HTR-8/SVneo (cell line): ENCODE measurements at places on chromosomes 2 and 18.

- DNase-seq = no peak
These were observed 42.5 kb downstream of the TEX44 start for GRCh38 chr2:231634951-231635875.

DNA sequence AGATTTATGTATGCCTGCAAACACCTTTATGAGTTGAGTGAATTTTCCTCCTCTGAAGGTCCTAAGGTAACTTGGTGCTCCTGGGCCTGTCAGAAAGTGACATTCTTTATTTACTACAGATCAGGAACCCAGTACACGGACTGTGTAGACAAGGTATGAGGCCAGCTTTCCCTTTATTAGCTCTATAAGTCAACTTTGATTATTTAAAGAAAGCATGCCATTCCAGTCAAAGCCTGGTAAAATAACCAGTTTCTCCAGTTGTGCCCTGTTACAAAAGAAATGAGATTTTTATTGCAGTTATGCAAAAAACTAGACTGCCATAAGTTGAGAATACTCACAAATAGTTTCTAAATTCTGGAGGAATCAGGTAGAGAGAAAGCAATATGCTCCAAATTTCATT is 266.1 kb upstream of the SP5 start:
- DNase-seq = no peak

DNA sequence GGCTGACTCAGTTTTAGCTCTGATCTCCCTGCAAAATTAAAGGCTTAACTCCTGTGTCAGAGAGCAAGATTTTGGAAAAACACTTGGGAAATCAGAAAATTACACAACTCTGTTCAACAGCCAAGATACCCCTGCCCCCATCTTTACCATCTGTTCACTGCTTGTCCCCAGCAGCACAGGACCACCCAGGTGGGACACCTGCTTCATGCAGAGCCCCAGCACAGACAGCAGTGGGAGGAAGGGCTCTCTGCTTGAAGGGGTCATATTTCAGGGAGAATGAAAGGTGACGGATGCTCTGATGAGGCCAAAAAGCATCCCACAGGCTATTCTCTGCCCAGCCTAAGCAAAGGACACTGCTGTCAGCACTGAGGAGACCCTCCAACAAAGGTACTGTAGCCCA is 584.6 kb upstream of the KLHL29 start:
- no peak for DNase-seq

DNA sequence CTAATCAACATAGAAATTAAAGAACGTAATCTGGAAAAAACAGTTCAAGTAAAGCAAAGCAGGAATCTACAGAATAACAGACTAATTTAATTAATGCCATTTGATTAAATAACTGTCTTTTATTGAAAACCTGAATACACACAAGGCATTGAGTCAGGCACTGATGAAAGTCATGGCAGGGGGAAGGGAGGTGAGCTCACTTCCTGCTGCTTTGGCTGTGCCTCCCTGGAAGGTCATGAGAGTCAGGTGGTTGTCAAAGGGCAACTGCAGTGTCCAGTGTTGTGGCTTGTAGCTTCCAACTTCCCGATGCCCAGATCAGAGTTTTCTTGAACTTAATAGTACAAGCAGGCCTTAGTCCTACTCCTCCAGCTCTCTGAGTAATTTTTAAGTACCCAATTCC is 180.9 kb downstream of the PID1 start:
- no peak for DNase-seq

DNA sequence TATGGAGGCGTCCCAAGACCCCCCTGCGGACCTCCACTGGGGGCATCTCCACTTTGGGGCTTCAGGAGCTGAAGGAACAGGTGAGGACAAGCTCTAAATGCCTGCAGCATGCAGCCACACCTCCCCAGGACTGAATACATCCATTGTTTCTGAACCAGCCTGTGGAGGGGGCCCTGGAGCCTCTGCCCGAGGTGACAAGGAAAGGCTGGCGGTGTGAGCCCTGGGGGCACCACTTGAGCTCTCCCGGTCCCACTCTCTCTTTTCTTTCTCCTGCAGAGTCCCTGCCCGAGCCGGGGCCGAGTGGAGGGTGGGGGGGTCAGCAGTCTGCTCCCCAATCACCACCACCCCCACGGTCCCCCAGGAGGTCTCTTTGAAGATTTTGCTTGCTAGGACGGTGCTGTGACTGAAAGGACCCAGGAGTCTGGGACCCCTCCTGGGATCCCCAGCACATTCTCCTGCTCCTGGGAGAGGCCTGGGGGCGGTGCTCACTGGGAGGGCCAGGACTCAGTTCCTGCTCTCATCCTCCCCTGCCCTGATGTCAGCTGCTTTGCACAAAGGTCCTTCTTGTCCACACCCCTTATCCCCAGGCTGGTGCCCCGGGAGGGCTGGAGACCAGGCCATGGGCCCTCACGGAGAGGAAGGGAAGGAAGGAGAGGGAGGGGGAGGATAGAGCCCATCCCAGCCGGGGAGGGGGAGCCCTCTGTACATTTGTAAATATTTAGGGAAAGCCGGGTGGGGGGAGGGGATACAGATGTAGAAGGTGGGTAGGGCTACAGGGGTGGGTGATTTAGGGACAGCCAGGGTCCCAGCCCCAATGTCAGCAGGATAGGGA is 5.7 kb downstream of the CHPF start:
- DNase-seq = no peak

- DNase-seq = no peak
These were observed 52.0 kb downstream of the EIPR1 start for GRCh38 chr2:3325458-3326181.

DNA sequence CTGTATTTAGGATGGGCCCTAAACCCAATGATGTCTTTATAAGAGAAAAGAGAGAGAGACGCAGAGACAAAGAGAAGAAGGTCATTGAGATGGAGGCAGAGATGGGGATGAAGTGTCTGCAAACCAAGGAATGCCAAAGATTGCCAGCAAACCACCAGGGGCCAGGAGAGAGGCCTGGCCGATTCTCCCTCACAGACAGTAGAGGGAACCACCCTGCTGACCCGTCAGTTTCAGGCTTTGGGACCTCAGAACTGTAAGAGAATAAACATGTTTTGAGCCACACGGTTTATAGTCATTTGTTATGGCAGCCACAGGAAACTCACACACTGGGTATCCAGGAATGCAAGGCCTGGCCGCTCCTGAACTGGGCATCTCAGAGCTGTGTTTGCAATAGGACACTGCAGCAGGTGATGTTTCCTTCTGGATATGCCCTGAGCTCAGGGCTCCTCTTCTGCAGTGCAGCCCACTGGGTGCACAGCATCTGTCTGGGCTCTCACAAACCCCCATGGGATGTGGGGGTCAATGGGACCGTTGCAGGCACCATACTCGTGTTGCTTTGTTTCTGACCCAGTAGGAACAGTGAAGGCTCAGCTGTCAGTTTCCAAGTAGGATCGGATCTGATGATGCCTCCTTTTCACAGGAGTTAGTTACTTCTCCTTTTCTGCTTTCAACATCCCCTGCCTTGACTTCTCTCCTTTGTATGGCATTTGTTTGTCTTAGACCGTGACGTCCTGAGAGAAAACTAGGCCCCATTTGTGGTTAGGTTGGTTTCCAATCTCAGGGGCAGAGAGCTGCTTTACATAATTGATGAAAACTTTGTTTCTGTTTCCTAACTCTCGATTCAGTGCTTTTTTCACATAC is 20.8 kb downstream of the PTPN18 start:
- DNase-seq = no peak

GRCh38 chr18:72208920-72209676 is 335.0 kb downstream of the CBLN2 start:
- no peak for DNase-seq

- DNase-seq = no peak
These were observed 3.5 kb downstream of the EHD3 start for GRCh38 chr2:31237348-31238017.

GRCh38 chr2:60808330-60808801 is 52.3 kb downstream of the PAPOLG start:
- DNase-seq = no peak

DNA sequence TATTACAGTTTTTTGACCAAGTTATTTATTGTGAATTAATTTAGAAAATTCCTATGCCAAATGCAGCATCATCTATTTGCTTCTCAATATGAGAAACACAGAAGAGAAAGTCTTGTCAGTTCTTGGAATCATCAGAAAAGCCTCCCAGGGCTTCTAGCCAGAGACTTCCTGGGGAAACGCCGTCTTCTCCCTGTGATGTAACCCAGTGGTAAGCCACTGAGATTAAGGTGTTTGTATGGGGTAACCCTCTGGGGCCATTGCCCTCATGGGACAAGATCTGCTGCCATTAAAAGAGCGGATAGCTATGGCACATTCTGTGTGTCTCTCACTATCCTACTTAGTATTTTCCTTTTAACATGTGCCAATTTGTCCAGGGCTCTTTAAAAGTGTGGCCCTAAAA is 28.0 kb downstream of the ANKRD29 start:
- DNase-seq = no peak

GRCh38 chr2:156437931-156438410 is 1.8 kb downstream of the GPD2 start:
- DNase-seq = no peak

DNA sequence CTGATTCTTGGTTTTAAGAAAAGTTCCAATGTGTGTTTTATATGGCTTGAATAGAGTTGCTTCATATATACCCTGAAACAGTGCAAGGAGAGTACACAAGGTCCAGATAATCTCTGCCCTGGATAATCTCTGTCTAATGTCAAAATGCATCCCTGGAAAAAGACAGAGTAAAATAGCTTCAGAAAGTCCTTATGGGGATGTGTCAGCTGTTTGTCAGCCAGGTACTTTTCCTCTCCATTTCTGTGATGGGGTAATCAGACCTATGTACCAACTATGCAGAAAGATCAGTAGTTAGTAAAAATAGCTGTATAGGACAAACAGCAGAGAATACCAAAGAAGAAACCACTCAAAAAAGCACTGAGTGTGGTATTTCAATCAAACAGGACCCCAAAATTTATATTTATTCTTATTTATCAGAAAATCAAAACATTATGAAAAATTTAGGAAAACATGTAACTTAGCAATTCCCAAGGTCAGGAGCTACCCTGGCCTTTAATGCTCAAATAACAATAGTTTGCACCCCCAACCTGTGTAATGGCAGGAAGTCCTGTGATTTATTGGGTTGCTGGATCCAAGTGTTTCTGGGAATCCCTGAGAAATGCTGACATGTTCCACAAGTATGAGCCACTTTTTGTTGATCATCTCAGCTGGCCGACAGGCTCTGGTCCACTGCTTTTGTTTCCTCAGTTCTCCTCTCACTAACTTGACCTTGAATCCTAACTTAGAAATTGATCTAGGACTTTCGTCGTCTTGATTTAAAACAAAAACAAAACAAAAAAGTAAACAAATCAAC is 69.6 kb downstream of the MDH1 start:
- DNase-seq = no peak

DNA sequence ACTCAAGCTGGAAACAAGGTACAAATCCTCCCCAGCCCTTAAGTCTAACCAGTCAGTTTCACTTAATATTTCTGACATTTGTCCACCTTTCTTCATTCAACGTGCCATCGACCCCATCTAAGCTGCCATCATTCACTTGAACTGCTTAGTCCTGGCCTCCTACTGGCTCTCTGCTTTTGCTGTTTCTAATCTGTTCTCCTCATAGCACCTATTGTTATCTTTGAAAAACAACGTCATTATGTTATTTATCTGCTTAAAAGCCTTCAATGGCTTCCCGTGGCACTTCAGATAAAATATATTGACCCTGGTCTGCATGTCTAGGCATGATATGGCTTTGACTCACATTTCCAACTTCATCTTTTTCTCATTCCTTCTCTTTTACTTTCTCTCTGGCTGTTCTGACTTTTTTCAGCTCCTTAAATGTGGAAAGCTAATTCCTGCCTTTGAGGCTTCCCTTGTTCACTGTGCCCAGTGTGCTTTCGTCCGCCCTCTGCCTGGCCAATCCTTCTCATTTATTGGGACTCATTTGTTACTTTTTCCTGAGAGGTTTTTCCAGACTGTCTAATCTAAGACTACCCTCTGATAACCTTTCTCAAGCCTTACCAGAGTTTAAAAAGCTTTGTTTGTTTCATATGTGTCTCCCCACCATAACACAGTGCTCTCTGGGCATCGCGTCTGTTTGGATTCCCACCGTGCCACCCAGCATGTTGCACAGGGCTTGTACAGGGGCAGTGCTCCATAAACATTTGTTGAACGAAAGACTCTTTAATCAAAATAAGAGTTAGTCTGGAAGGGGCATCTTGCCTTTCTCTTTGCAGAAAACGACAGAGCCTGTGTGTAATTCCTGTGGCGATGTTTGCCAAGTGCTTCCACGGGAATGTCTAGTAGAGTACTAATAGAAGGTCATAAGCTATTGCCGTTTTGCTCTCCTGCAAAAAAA is 183.9 kb downstream of the FMNL2 start:
- no peak for DNase-seq

- no peak for DNase-seq
These were observed 75.0 kb downstream of the OSBPL1A start for GRCh38 chr18:24322584-24323136.

DNA sequence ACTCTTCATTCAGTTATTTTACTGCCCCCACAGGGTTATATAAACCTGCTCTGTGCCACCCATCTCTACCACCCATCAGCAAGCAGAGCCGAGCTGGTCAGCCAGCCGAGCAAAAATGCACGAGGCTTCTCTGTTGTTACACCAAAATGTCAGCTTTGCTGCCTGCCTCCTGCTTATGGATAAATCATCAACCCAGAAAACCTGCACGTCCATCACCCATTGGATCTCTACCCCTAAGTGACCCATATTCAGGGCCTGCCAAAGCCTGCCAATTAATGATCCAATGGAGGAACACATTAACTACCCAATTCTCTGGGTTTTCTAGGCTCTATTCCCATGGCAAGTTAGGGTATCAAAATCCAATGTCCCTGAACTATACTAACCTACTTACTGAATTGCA is 365.5 kb upstream of the ACVR2A start:
- no peak for DNase-seq

DNA sequence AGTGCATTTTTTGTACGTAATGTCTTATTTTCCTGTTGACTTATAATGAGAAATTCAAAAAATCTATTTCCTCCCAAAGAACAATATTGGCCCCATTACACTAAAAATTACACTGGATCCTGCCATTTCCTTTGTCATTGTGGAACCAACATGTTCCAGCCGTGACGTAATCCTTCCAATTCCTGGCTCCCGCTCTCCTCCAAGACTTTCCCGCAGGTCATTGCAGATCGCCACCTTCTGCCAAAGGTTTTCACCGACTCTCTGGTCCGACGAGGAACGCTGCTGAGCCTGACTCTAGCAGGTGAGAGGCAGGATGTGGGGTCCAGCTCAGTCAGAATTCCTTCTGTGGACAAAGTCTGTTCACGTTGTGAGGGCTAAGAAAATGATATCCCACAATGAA is 38.0 kb downstream of the PTGR3 start:
- DNase-seq = no peak

- no peak for DNase-seq
These were observed 144.2 kb downstream of the RTP5 start for GRCh38 chr2:242013771-242014170.
